T-helper 17 cell (primary cell): ENCODE measurements at places on chromosomes 2 and 18.

GRCh38 chr18:10076502-10077030 lies 162.8 kb downstream of the VAPA start:
- no peak for DNase-seq

- DNase-seq: no peak
Measured at GRCh38 chr2:149082079-149082478, 43.6 kb downstream of the LYPD6B start.

GRCh38 chr2:218569661-218570500 lies 1.2 kb downstream of the CNOT9 start:
- DNase-seq: no peak

DNA sequence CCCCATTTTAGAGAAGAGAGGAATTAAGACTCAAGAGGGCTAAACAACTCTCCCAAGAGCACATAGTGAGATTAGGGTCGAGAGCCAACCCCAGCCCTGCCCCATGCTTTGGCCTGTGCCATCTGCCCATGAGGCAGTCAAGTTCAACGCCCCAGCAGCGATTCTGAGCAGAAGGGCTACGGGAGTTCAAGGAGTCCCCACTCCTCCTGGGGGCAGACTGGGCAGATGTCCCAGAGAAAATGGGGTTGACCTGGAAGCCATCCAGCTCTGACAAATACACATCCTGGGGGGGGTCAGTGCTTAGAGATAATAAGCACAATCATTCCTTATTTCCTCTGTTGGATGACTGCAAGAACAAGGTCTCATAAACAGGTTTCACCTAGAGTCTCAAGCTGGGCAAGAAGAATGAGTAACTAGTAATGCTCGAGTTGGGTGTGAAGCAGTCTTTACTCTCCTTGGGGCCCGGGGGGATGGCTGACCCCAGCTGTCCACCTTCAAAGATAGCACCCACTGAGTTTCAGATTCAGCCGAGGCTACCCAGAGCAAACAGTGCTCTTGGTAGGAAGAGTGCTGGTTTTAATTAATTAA lies 716.4 kb downstream of the RNF144A start:
- DNase-seq: no peak

DNA sequence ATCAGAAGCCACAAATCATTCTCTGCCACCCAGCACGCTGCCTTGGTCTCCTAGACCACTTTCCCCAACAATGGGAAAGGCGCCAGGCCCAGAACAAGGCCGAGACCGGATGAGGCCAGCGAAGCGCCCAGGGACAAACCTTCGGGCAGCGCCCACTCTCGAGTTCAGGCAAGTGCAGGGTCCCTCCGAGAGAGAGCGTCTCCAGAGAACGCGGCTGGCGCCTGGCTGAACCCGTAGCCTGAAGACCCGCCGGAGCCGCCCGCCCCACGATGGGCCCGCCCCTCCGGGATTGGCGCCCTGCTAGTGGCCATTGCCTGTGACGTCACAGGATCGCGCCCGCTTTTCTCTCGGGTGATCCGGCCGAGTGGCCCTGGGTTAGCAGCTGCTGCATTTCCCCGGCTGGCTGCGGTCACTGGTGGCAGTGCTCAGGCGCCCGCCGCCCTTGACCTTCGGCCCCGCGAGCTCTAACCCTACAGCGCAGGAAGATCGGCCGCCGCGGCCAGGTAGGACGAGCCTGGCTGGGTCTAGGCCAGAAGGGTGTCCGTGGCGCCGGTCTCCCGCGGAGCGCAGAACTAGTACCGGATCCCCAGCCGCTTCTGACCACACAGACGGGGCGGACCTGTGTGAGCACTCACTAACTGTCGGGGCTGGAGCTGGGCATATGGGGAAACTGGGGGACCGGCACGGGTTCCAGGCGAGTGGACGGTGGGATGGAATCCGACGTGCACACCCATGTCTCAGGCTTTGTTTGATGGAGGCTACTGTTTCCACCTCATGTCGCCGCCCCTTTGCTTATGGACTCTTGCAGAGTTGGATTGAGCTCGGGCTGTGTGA lies at the start of gene FAHD2A:
Gene FAHD2A, plus strand, starts transcription at position 339 of the 834 bp plus-strand sequence. CDS start 2,851 bp downstream, outside the sequence.
- DNase-seq: peak; percentile 86

GRCh38 chr2:27721335-27721734 lies 50.2 kb upstream of the MRPL33 start:
- DNase-seq: no peak
